Thoracic aorta (tissue), 2 donors: ENCODE measurements at places on chromosomes 12 and 14. TPM values are rescaled to one million over a fixed set of nuclear protein-coding genes. Genes with fewer than 3 reads are reported as not detected.

- H3K27me3 ChIP-seq: no peaks in the 10 kb centered on the region
- peaks cover 10% of the 10 kb centered on the region for H3K4me1 ChIP-seq
- peaks cover 46% of the 10 kb centered on the region for H3K36me3 ChIP-seq
- no peak overlapping the region for H3K4me3 ChIP-seq
- DNase-seq: no peak
These were observed 10.2 kb upstream of the MYL6B start for GRCh38 chr12:56141946-56142784.

GRCh38 chr12:45517381-45517780, 212.1 kb upstream of the ARID2 start:
- no peaks in the 10 kb centered on the region for H3K4me1 ChIP-seq
- no peak overlapping the region for H3K27ac ChIP-seq
- H3K36me3 ChIP-seq: no peaks in the 10 kb centered on the region
- no peaks in the 10 kb centered on the region for H3K27me3 ChIP-seq
- DNase-seq: no peak

DNA sequence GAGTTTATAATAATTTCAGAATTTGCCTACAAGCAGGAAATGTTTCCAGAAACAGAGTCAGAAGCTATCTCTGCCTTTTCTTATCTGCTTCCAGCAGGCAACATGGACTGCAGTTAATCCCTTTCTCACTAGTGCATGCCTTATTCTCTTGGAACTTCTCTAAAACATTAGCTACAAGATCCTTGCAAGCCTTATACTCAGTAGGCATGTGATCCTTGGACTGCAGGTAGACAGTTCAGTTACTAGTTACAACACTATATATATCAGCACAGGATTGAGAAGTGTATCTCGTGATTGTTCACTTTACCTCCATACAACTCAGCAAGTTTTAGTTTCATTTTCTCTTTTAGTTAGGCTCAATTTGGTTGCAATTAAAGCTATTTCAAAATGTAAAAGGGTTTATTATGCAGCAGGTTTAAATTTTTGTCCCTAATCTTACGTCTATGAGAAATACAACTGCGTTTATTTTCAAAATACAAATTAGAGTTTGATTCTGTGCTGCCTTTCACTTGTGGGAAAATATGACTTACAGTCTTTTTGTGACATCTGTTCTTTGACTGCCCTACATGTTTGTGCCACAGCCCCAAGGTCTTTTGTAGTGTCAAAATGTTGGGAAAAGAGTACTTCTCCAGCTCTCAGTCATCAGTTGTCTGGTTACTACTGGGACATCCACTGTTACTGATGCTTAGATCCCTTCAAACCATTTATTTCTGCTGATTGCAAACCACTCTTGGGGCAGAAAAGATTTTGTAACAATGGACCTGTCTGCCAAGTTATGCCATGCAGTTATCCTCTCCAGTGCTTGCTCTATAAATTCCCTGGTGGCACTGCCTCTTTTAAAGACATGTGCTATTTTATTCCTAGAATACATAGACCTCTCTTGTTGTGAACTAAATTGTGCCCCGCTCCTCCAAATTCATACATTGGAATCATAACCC, 709.0 kb upstream of the FOXG1 start:
- no peaks in the 10 kb centered on the region for H3K36me3 ChIP-seq
- H3K4me1 ChIP-seq: no peaks in the 10 kb centered on the region
- H3K4me3 ChIP-seq: peak overlapping the region; percentile 47

- H3K36me3 ChIP-seq: peaks cover 42% of the 10 kb centered on the region
- H3K27me3 ChIP-seq: no peaks in the 10 kb centered on the region
- H3K4me3 ChIP-seq: peak overlapping the region; percentile 95
- peaks cover 53% of the 10 kb centered on the region for H3K4me1 ChIP-seq
These were observed 1.5 kb downstream of the SLC38A2 start for GRCh38 chr12:46370792-46371717.

GRCh38 chr14:90266441-90267154, 10.2 kb downstream of the PSMC1 start:
- DNase-seq: no peak
- H3K4me1 ChIP-seq: no peaks in the 10 kb centered on the region
- no peak overlapping the region for H3K4me3 ChIP-seq
- H3K27me3 ChIP-seq: no peaks in the 10 kb centered on the region

DNA sequence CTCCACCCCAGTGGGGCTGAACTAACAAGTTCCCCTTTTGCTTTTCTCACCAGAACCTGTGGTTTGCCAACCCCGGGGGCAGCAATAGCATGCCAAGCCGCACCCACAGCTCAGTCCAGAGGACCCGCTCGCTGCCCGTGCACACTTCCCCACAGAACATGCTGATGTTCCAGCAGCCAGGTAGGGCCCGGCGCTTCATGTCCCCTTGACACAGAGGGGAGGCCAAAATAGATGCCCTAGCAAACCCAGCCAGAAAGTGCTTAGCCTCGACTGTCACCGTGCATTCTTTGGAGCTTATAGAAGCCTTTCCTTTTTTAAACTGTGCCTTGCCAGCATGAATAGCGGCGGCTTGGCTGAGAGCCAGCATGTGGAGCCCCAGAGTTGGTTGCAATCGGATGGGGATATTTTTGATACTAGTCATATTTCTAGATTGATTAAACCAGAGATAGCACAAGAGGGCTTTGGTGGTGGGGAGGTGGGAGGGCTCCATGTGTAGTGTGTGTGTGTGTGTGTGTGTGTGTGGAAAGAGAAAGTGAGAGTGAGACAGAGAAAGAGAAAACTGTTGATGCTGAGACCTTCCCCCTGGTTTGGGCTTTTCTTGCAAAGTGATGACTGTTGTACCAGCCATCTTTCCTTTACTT, 126.1 kb downstream of the GCH1 start:
- H3K4me3 ChIP-seq: peak overlapping the region; percentile 44
- no peaks in the 10 kb centered on the region for H3K27me3 ChIP-seq
- peaks cover 57% of the 10 kb centered on the region for H3K4me1 ChIP-seq
- H3K36me3 ChIP-seq: peaks cover 38% of the 10 kb centered on the region
- peak overlapping the region; percentile 92 for H3K27ac ChIP-seq
- DNase-seq: no peak

DNA sequence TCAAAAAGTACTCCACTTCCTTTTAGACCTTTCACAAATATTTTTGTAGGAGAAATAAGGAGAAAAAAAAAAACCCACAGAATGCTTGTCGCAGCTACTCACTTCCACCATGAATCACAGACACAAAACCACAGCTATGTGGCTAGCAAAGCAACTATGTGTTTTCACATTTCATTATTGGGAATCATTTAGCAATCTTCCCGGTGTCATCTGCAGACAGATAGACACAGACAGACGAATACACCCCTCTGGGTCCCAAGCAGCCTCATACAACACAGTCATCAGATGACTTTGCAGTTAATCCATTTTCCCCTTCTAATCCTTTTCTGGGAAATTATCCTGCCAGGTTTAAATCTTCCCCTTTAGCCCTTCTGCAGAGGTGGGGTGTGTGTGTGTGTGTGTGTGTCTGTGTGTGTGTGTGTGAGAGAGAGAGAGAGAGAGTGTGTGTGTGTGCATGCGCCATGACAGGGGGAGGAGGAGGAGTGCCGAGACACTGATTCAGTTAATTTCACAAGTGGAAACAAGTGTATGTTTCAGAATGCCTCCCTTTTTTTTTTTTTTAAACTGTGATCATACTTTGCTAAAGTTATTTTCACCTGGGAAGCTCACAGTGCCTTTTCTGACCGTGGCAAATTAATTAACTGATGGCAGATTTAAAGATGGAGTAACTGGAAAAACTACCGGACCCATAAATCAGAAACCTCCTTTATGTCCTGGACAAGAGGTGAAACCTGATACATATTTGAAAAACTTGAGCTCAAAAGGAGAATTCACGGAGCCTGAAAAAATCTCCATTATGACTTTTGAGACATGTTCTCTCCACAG, 39.9 kb downstream of the LTBP2 start:
- peak overlapping the region; percentile 51 for H3K4me3 ChIP-seq
- no peaks in the 10 kb centered on the region for H3K27me3 ChIP-seq
- peaks cover 83% of the 10 kb centered on the region for H3K4me1 ChIP-seq

- no peaks in the 10 kb centered on the region for H3K36me3 ChIP-seq
- peak overlapping the region; percentile 19 for H3K27ac ChIP-seq
- no peaks in the 10 kb centered on the region for H3K4me1 ChIP-seq
- no peak for DNase-seq
These were observed 152.1 kb upstream of the GSC start for GRCh38 chr14:94921882-94922585.

- H3K4me3 ChIP-seq: no peak overlapping the region
- DNase-seq: peak; percentile 11
- no peaks in the 10 kb centered on the region for H3K27me3 ChIP-seq
- peaks cover 18% of the 10 kb centered on the region for H3K4me1 ChIP-seq
- H3K36me3 ChIP-seq: no peaks in the 10 kb centered on the region
These were observed 1553.8 kb upstream of the FLRT2 start for GRCh38 chr14:83975841-83976770.

DNA sequence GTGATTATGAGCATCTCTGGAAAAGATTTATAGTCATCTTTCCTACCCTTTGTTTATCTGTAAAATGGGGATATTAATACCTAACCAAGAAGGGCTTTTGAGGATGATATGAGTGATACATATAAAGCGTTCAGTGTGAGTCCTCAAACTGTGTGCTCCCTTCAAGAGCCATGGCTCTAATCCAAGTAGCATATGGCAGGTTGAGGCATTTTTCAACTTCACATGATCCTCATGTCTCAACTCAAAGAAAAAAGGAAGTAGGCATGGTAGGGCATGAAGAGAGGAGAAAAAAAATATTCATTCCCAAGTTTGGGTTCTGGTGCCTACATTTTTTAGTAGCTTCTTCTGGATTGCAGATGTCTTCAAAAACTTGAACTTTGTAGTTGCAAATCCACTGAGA, 286.3 kb upstream of the ATP2B1 start:
- no peak overlapping the region for H3K4me3 ChIP-seq
- DNase-seq: no peak
- peaks cover 2% of the 10 kb centered on the region for H3K4me1 ChIP-seq
- H3K27ac ChIP-seq: no peak overlapping the region
- no peaks in the 10 kb centered on the region for H3K36me3 ChIP-seq
- H3K27me3 ChIP-seq: no peaks in the 10 kb centered on the region

DNA sequence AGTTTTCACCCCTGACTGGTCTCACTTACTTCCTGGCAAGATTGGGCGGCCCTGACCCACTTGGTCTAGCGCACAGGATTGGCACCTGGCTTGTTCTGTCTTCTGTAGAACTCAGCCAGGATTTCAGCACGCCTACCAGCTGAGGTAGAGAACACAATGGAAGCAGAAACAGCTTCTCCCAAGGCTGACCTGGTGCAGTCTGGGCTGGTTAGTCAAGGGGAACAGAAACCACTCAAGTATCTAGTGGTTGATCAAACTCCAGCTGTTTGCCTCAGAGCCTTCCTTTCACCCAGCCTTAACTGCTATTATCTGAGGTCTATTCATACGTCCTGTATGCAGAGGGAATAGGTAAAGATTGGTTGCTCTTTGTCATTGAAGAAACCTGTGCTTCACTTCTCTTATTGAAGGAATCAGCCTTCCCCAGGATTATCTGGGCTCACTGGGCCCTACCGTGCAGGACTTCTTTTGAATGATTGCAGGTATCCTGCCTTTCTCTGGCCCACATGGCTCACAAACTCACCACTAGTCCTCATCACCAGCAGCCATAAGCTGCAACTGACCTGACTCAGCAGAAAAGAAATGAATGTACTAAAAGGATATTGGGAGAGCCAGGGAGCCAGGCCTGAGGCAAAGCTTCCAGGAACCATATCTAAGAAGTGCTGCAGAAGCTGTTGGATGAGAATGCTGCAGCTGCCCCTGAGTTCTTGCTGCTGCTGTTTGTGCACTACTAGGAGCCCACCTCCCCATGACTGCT, 2.5 kb upstream of the PLEKHD1 start:
- H3K36me3 ChIP-seq: no peaks in the 10 kb centered on the region
- peaks cover 8% of the 10 kb centered on the region for H3K27me3 ChIP-seq
- DNase-seq: no peak
- no peak overlapping the region for H3K27ac ChIP-seq
- H3K4me3 ChIP-seq: no peak overlapping the region

DNA sequence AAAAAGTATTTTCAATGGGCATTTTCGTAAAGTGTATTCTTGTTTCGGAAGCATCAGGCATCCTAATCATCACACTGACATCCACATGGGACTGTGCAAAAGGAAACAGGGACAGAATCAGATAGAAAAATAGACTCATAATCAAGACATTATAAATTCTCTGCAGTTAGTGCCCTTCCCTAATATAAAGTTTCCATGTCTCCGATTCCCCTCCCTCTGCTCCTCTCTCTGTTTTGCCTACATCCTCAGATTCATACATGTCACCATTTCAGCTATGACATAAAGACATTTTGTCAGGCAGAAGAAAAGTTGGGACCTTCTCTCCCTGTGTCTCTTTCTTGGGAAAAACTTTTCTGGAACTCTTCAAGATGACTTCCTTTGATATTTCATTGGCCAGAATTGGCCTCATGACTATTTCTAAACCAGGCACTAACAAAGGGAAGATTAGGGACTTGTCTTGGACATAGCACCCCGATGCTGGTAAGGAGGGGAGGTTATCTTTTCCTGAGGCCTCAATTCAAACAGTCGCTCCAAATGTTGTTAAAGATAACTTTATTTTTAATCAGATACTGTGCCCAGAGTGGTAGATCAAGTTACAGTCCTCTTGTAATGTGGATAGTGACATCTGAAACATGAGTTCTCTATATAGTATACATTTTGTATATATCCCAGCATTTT, 212.1 kb upstream of the BTG1 start:
- no peaks in the 10 kb centered on the region for H3K4me1 ChIP-seq
- no peaks in the 10 kb centered on the region for H3K27me3 ChIP-seq
- H3K27ac ChIP-seq: no peak overlapping the region
- H3K36me3 ChIP-seq: no peaks in the 10 kb centered on the region
- DNase-seq: no peak
- no peak overlapping the region for H3K4me3 ChIP-seq

DNA sequence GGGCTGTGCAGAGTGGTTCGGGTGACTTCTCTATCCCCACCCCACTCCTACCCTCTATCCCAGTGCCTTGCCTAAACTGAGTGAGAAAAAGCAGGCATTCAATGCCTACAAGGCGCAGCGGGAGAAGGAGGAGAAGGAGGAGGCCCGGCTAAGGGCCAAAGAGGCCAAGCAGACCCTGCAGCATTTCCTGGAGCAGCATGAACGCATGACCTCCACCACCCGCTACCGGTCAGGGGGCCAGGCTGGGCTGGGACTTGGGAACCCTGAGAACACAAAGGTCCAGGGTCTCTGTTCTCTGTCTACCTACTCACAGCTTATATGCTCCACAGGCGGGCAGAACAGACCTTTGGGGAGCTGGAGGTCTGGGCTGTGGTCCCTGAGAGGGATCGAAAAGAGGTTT, 11.7 kb downstream of the PRPF40B start:
- H3K4me1 ChIP-seq: no peaks in the 10 kb centered on the region
- DNase-seq: no peak
- H3K27ac ChIP-seq: no peak overlapping the region

The MANSC1 gene
- total RNA-seq: 36.6 TPM

The PTCSC3 gene
- total RNA-seq: not detected

The FBLN5 gene
- 1,103 TPM for total RNA-seq

The GLIPR1L1 gene
- total RNA-seq: not detected

The VRTN gene
- not detected for total RNA-seq
